ENCODE measurements at places on chromosomes 11 and 22. TPM values are rescaled to one million over a fixed set of nuclear protein-coding genes. Genes with fewer than 3 reads are reported as not detected.

DNA sequence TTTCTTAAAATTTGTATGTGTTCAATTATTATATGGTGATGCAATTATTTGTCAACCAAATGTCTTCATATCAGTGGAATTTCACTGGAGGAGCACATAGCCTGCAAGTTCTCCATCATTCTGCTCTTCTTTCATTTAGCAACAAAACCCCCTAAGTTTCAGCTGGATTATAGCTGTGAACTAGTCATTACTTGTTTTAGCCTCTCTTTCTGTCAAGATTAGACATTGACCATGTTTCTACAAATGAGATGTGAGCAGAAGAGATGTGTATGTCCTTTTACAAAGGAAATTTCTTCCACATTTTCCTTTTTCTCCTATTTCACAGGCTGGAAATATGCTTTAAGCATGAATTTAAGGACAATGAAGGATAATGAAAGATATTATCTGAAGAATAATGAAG, 9.2 kb upstream of the NOX4 start:
- H3K27me3 ChIP-seq: no peaks in the 10 kb centered on the region
- DNase-seq: no peak
- H3K4me3 ChIP-seq: no peak overlapping the region
- H3K4me1 ChIP-seq: no peaks in the 10 kb centered on the region
- H3K36me3 ChIP-seq: no peaks in the 10 kb centered on the region

DNA sequence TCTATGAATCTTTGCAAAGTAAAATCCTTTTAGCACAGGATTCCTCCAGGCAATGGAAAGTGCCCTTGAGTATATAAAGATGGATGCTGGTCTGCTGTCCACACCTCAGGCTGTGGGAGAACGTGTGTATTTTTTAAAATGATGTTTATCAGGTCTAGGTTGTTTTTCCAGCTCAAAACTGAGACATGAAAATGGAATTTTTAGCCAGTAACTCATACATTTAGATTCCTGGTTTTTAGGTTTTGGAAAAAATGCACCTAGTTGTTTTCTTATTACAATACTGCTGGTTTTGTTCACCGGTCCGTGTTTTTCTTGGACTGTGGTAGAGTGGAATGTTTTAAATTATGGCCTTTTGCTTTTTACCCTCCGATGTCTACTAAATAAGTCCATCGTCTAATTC, 554.7 kb downstream of the SOX6 start:
- DNase-seq: no peak
- no peaks in the 10 kb centered on the region for H3K36me3 ChIP-seq
- H3K27me3 ChIP-seq: no peaks in the 10 kb centered on the region

DNA sequence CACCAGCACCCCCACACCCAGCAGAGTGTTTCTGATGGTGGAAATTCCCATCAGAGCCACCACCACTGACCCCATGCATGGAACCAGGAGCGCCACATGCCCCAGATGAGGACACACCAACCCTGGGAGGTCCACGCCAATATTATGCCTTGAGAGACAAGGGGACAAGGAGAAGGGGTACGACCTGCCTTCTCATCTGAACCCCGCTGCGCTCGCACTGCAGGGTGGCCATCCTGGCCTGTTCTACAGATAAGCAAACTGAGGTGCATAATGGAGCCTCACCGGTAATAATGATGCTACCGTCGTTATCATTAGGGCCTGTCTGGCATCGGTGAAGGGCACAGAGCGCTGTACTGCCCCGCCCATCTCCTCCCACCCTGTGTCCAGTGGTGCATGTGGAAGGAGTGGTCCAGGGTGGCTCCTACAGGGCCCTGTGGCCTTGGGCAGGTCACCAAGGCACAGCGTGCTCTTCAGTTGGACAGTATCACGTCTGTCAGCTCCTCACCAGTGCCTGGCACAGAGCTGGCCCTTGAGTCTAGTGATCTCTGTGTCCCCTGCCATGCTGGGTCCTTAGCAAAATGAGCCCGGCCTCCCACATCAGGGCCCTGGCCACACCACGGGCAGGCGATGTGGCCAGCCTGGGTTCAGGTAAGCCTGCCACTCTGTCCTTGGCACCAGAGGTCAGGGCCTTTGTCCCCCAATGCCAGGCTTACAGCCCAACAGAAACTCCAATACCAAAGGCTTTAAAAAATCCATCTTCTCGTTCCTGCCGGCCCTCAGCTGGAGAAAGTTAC, 92.2 kb downstream of the PHF21B start:
- no peaks in the 10 kb centered on the region for H3K36me3 ChIP-seq
- no peaks in the 10 kb centered on the region for H3K27me3 ChIP-seq
- H3K27ac ChIP-seq: no peak overlapping the region
- H3K4me3 ChIP-seq: no peak overlapping the region
- H3K4me1 ChIP-seq: no peaks in the 10 kb centered on the region

DNA sequence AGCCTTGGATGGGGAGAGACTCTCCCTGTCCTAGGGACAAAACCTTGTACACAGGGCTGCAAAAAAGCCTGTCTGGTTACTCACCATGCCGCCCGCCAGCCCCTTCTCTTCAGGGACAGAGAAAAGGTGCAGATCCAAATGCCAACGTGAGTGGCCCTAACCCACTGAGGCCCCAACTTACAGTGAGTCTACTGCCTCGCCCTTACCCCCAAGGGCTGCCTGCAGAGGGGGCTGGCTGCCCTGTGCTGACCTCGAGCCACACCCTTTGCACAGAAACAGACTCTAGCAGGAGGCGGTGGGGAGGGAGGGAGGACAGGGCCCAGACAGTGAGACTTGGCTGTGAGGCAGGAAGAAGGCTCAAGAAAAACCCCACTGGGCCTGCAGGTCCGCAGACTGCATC, 13.6 kb upstream of the CHST1 start:
- H3K4me1 ChIP-seq: no peaks in the 10 kb centered on the region
- H3K27ac ChIP-seq: no peak overlapping the region
- H3K27me3 ChIP-seq: no peaks in the 10 kb centered on the region
- no peak for DNase-seq
- no peaks in the 10 kb centered on the region for H3K36me3 ChIP-seq
- H3K4me3 ChIP-seq: no peak overlapping the region

GRCh38 chr11:116895048-116895757, 57.8 kb upstream of the APOA1 start:
- DNase-seq: no peak
- no peaks in the 10 kb centered on the region for H3K27me3 ChIP-seq
- H3K4me1 ChIP-seq: no peaks in the 10 kb centered on the region
- no peak overlapping the region for H3K4me3 ChIP-seq

DNA sequence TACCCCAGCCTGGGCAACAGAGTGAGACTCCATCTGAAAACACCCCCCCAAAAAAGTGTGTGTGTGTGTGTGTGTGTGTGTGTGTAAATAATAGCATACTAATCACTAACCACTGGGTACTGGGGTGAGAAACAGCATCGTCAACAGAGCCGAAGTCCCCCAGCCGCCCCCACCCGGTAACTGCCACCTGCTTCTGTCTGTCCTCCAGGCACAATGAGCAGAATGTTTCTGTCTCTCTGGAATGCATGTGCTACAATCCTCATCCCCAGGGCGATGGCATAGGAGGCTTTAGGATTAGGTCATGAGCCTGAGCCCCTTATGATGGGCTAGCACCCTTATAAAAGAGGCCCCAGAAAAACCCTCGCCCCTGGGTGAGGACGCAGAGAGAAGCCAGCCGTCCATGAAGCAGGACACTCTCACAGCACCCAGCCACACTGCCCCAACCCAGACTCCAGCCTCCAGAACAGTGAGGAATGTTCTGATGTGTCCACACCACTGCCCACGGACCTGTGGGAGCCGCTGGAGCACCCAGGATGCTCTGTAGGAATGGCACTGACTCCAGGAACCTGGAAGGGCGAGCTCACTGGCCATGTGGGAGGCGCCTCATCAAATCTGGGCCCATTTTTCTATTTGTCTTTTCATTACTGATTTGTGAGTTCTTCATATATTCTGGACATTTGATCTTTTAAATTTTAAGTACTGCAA, 9.9 kb downstream of the TTLL8 start:
- H3K27me3 ChIP-seq: no peaks in the 10 kb centered on the region
- H3K4me1 ChIP-seq: no peaks in the 10 kb centered on the region
- no peaks in the 10 kb centered on the region for H3K36me3 ChIP-seq

DNA sequence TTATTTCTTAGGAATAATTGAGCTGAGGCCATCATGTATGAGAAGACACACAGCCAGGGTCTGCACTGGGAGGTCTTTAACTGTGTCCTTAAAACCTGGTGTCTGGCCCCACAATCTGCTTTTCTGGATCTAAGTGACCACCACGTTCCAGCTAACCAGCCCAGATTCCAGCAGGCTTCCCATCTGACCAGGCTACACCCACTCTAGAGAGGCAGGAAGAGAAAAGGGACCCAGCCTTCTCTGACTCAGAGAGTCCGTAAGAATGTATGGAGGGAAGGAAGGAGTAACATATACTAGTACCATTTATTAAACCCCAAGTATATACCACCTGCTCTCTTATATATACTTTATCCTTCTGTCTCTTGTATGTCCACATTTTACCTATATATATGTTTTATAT, 80.1 kb downstream of the LDLRAD3 start:
- no peak for DNase-seq
- H3K4me3 ChIP-seq: no peak overlapping the region
- no peaks in the 10 kb centered on the region for H3K36me3 ChIP-seq
- no peaks in the 10 kb centered on the region for H3K4me1 ChIP-seq
- H3K27ac ChIP-seq: no peak overlapping the region
- H3K27me3 ChIP-seq: no peaks in the 10 kb centered on the region

DNA sequence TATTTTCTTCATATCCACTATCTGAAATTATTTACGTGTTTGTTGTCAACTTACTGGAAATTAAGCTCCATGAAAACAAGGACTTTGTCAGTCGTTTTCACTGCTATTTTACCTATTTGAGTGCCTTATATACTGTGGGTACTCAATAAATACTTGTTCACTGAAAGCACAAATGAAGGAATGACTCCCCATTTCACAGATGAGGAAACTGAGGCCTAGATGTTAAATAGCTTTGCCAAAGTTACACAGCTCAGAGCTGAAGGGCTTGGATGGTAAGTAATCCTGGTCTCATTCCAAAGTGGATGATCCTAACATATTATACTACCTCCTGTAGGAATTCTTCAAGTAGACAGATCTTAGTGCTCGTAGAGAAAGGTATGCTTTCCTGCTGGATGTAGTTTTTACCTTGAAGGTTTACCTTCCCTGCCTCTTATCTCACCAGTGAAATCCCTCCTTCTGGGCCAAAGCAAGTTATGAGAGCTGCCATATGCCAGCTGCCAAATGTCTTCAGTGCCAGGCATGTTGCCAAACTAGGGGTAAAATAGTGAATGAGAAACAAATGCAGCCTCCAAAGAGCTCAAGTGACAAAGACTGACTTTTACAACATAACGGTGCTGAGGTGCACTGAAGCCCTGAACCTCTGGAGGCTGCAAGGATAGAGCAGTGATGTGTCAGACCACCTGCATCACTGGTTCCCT, 129.7 kb downstream of the TRIM44 start:
- H3K4me1 ChIP-seq: peaks cover 15% of the 10 kb centered on the region
- no peaks in the 10 kb centered on the region for H3K36me3 ChIP-seq
- DNase-seq: no peak
- no peak overlapping the region for H3K27ac ChIP-seq

GRCh38 chr11:47991266-47991830, 11.0 kb downstream of the PTPRJ start:
- H3K4me3 ChIP-seq: peak overlapping the region; percentile 16
- DNase-seq: no peak
- no peaks in the 10 kb centered on the region for H3K27me3 ChIP-seq
- no peaks in the 10 kb centered on the region for H3K36me3 ChIP-seq

- H3K4me3 ChIP-seq: no peak overlapping the region
- H3K27me3 ChIP-seq: peaks cover 8% of the 10 kb centered on the region
- H3K27ac ChIP-seq: no peak overlapping the region
- no peaks in the 10 kb centered on the region for H3K4me1 ChIP-seq
- DNase-seq: no peak
These were observed 19.6 kb downstream of the ENTHD1 start for GRCh38 chr22:39873965-39874364.

- no peak overlapping the region for H3K27ac ChIP-seq
- H3K27me3 ChIP-seq: no peaks in the 10 kb centered on the region
- DNase-seq: no peak
- H3K4me1 ChIP-seq: no peaks in the 10 kb centered on the region
- H3K4me3 ChIP-seq: no peak overlapping the region
These were observed 810 bp upstream of the HBB start for GRCh38 chr11:5227681-5228080.

DNA sequence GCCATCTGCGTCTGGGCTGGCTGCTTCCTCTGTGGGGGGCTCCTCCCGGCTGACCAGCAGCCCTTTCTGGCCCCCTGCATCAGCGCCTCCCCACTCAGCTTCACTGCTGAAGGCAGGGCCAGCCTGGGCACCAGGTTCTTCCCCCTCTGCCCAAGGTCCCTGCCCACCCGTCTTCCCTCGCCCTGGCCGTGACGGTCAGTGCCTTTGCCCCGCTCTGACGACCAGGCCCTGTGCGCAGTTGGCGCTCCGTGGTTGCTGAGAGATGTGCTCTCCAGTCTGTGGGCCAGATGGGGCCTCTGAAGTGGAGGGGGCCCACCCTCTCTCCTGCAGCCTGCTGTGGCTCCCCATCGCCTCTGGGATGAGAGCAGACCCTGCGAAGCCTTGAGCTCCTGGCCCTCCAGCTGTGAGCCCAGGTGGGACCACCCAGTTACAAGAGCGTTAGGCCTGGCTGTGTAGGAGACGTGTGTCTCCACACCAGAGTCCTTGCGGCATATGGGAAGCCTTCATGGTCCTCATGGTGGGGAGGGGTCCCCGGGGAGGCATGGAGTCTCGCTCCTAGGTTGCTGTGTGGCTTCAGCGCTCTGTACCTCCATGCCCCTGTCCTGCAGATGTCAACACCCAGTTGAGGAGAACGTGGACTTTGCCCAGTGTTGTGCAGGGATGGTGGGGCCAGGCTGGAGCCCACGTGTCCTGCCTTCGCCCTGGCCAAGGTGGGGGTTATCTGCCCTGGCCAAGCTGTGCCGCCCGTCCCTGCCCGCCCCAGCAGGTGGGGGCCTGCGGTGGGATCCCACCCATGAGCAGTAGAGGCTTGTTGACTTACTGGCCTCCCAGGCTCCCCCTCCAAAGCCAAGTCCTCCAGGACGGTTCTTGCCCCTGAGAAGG, 14.2 kb downstream of the LRP5 start:
- no peak for DNase-seq
- no peaks in the 10 kb centered on the region for H3K36me3 ChIP-seq
- no peaks in the 10 kb centered on the region for H3K27me3 ChIP-seq
- peaks cover 88% of the 10 kb centered on the region for H3K4me1 ChIP-seq
- H3K4me3 ChIP-seq: no peak overlapping the region

DNA sequence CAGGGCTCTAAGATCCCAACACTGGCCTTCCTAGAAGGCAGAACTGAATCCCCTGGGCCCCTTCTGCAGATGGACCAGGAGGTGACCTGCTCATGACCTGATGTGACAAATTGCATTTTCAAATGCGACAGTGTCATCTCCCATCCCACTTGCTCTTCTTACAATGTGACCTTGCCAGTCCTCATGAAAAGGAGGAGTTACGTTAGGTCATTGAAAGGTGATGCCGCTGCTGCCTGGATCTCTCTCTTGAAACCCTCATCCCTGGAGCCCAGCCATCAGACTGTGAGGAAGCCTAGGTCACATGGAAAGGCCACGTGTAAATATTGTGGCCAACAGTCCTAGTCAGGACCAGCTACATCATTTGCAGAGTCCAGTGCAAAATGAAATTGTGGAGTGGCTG, 5.7 kb upstream of the C1QTNF4 start:
- no peak overlapping the region for H3K27ac ChIP-seq
- H3K27me3 ChIP-seq: no peaks in the 10 kb centered on the region
- DNase-seq: no peak
- H3K36me3 ChIP-seq: no peaks in the 10 kb centered on the region
- no peaks in the 10 kb centered on the region for H3K4me1 ChIP-seq

The MUC5AC gene
- 0.03 TPM for total RNA-seq

The CARNS1 gene
- total RNA-seq: 1.0 TPM

The LGALS12 gene
- not detected for total RNA-seq

The PLA2G3 gene
- not detected for total RNA-seq

The PACSIN2 gene
- 60.2 TPM for total RNA-seq

The NOX4 gene
- total RNA-seq: not detected
